ENCODE measurements at places on chromosomes 1 and 21.

GRCh38 chr1:48757363-48757762 is 19.3 kb downstream of the BEND5 start:
- no peak for DNase-seq

- DNase-seq: no peak
Measured at GRCh38 chr21:32056791-32057190, 184.0 kb downstream of the HUNK start.

GRCh38 chr21:36535618-36536241 is 55.8 kb upstream of the CLDN14 start:
- DNase-seq: no peak

- DNase-seq: no peak
Measured at GRCh38 chr1:89941110-89941766, 53.7 kb upstream of the ZNF326 start.

DNA sequence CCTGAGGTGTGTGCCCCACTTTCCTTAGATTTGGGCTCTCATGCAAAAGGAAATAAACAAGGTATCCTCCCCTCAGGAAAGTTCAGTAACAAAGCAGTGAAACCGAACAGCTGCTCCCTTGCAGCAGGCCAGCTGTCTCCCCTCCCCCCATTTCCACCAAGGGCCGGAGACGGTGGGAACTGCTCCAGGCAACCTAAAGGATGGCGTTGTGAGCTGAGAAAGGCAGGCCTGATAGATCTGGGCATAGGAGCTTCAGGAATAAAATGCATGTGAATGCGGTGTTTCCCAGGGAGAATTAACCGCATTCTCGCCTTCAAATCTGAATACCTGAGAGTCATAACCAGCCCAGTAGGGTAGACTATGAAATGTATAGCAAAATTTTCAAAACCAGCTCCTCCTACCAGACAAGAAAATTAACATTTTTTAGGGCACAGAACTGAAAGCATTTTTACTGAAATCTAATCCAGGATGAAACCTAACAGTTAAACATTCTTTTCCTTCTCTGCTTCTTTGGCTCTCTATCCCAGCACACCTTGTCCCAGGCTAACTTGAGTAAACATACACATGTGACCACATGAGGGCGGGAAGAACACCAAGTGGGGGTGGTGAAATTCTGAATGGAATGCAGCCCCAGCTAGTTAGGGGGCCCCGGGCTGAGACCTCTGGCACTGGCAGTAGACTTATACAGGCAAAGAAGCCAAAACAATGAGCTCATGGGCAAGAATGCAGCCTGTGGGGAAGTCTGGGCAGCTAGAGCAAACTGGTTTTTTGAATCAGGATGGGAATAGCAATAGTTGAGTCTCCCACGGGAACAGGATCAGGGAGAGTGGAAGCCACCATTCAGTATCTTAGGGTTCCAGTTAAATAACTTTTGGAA is 11.5 kb downstream of the MCL1 start:
- DNase-seq: no peak

- DNase-seq: no peak
Measured at GRCh38 chr1:88892357-88892877, 1.1 kb upstream of the GTF2B start.

GRCh38 chr1:207875532-207875931 is 35.4 kb downstream of the CD34 start:
- no peak for DNase-seq

DNA sequence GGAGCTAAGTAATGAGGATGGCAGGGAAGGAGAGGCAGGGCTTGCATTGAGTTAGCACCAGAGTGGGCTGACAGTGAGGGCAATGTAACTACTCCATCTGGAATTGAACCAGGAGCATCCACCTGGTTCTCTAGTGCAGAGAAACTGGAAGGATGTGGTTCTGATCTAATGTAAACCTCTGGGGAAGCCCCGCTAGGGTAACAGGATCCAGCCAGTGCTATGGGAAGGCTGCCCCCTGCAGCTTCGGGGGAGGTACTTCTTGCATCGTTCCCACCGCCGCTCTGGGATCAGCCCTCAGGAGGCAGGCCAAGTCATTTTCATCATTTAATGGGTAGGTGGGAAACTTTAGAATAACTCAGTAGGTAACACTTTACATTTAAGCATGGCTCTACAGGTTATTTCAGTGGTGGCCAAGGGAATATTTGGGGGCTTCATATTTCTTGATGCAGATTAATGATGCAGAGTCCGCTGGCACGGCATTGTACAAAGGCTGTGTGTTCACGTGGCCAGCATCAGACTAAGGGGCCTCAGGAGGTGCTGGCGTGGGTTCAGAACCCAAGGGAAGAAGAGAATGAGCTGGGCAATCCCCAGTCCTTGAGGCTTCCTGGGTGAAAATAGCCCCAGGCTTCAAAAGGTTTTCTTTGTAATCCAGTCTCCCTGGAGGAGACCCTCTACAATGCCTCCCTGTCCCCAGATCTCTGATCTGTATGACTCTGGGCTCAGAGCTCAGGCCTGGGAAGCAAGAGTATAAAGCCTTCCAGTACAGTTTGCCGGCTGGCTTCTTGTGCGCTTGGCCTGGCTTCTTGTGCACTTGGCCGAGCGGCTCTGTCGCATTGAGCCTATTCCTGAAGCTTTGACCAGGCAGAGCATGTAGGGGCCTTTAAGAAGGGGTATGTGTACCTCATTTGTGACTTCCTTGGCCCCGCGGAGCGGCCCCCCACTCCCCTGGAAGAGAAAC is 26.4 kb upstream of the KAZN start:
- DNase-seq: no peak

DNA sequence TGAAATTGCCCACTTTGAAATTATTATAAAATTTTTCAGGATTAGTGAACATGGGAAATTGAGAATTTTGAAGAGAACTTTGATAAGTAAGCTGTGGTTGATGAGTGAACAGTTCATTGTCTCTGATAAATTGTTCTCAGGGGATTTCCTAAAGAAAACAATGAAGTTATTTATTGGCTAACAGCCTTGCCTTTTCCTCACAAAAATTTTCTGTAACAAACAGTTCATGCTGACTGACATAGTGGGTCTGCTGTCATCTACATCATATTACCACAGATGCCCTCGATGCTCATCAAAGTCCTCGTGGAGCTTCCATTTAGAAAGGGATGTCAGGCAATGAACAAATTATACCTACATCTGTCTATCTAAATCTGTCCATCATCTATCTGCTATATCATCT is 113.4 kb downstream of the PTBP2 start:
- no peak for DNase-seq

DNA sequence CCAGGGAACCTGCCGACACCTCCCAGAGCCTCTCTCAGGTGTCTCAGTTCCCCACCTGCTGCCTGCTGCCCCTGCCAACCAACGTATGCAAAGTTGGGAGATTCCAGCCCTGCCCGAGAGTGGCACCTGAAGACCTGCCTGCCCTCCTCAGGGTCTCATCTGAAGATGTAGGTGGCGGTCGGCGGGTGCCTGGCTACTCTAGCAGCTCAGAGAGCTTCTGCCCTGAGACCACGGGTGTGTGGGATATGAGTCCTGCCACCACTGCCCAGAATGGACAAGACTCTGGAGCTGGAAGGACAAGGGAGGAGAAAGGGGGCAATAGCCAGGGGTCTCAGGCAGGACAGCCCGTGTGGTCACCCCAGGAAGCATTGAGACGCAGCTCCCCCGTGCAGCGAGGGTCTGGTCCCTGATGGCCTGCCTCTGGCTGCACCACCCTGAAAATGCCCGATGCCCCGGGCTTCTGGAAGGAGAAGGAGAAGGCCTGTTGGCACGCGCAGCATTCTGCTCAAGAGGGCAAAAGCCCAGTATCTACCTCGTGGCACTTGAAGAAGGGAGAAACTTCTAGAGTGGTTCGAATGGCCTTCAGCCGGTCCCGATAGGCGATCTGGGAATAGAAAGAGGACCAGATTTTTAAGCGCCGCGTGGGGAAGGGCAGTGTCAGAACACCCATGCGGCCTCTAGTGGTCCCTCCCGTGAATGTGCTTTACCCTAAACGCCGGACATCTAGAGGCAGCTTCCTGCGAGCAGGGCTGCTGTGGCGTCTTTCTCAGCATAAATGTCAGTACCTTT is 88.8 kb downstream of the STUM start:
- no peak for DNase-seq

GRCh38 chr1:99858286-99858685 is 8.1 kb downstream of the AGL start:
- no peak for DNase-seq

DNA sequence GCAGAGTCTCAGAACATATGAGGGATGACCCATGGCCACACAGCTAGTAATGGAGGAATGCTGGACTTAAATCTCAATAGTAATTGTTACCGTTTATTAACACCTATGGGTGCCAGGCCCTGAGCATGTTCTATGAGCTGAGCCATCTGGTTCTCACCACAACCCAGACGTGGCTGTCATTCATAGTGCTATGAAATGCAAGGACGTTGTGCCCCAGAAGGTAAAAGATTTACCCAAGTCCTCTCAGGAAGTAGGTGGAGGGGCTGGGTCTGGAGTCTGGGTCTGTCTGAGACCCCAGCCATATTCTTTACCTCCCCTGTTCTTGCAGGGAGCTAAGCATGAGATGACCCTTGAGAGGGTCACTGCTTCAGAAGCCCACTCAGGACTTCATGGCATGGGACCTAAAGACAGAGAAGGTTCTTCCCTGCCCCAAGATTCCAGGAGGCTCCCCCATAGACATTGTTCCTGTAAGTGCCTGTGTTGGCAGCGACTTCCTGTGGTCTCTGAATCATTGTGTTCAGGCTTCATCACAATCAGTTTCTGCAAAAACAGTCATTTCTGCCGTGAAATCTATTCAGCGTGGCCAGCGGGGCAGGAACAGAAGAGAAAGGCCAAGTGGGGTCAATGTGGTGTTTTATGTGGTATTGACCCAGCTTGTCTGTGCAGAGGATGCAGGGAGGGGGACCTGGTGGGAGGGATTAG is 475.4 kb downstream of the PTPRU start:
- no peak for DNase-seq

- no peak for DNase-seq
Measured at GRCh38 chr1:119485201-119485600, 21.8 kb upstream of the HSD3B1 start.

DNA sequence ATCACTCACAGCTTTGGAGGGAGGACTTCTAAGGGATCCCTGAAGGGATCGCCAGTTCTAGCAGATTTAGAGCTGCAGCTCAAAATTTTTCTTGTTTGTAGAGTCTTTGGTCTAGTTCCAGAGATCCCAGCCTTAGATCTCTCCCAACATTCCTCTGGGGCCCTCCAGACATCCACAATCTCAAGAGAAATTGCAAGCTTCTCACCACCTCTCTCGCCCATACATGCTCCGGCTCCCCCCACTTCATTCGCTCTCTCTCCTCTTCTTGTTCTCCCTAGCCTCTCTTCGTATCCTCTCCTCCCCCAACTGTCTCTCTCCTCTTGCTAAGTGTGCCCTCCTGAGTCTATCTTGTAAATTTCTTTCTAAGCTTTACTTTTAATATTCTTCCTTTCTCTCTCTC is 15.1 kb upstream of the TUT4 start:
- DNase-seq: no peak

DNA sequence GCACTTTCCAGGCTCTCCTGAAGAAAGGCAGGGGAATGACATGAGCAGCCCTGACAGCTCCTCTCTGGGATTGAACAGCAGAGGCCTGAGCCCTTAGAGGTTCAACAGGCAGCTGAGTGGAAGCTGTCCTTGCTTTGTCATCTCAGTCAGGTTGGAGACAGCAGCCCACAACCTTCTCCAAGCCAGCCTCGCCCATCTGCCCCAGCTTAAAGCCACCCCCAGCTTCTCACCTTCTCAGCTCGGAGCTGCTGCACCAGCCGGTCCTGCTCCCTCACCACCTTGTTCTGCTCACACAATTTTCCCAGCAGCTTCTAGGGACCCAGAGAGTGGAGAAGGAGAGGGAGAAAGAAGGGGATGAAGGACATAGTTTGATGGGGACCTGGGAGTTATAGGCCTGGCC is 35.2 kb upstream of the GOLT1A start:
- DNase-seq: no peak

- no peak for DNase-seq
Measured at GRCh38 chr1:200880212-200880611, 7.4 kb downstream of the GPR25 start.

DNA sequence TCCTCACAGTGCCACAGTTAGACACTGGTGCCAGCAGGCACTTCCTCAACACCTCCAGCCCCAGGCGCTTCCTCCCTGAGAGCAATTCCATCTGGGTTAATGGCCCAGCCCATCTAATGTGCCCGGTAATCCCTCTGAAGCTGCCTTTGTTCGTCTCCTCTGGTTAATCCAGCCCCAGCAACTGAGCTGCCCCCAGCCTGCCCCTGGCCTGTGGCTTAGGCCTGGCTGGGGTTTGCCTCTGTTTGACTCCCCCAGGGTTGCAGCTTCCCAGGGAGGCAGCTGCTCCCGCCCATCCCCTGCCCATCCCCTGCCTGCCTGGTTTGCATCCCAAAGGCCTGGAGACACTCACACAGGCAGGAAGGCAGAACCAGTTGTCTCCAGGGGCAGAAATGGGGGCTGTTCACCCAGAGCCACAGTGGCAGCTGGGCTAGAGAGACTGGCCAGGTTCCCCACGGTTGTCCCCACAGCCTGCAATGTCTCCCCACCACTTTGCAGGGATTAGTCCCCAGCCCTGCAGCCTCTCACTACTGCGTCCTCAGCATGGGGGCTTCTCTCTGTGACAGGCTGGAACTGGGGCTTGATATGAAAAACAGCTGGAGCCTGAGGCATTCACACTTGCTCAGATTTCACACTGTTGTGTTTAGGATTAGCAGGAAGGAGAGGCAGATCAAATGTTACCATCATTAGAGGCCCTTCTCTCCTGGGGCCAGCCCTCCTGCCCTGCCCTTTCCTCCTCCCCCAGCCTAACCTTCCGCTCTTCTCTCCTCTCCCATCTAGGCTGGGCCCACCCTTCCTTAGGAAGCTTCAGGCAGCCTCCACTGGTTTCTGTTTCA is 120.2 kb downstream of the TLR5 start:
- no peak for DNase-seq

- no peak for DNase-seq
Measured at GRCh38 chr1:172916116-172916515, 134.6 kb downstream of the TNFSF18 start.

DNA sequence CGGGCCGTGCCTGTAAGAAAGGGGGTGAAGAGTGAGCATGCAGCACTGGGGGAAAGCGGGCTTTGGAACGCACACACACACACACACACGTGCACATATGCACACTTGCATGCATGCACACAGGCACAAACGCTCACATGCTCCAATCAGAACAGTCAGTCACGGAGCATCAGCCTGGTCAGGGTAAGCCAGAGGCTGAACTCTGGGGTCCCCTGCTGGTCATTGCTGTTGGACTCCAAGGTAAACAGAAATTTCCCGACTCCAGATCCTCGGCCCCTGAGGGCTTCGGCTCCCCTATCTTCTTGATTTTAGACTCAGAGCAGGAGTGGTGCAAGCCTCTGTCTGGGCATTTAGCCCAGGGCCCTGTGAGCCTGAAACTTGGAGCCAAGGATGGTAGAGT is 54.2 kb downstream of the SYT2 start:
- DNase-seq: no peak

Measured in stimulated activated CD8-positive, alpha-beta memory T cell treated with anti-CD3 and anti-CD28 coated beads, Interleukin-7, amount 100 ng/mL, for 1 hour (primary cell).